ENCODE measurements at places on chromosomes 12 and 14.

DNA sequence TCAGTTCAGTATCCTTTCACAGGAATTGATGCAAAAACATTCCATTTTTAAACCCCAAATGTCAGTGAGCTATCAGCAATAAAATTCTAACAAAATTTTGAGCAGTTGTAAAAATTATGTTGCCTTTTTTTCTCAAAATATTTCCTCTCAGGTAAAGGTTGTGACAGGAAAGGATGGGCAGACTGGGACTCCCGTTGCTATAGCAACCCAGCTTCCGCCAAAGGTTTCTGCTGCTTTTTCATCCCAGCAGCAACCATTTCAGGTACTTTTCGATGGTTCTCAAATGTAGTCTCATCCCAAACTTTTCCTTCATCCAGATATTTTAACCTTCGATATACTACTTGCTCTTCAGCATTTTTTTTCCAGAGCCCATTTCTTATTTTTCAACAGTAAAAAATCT lies 13.6 kb downstream of the EP400 start:
- DNase-seq = no peak

GRCh38 chr12:113322343-113322742 lies 12.6 kb downstream of the SLC8B1 start:
- DNase-seq = no peak

DNA sequence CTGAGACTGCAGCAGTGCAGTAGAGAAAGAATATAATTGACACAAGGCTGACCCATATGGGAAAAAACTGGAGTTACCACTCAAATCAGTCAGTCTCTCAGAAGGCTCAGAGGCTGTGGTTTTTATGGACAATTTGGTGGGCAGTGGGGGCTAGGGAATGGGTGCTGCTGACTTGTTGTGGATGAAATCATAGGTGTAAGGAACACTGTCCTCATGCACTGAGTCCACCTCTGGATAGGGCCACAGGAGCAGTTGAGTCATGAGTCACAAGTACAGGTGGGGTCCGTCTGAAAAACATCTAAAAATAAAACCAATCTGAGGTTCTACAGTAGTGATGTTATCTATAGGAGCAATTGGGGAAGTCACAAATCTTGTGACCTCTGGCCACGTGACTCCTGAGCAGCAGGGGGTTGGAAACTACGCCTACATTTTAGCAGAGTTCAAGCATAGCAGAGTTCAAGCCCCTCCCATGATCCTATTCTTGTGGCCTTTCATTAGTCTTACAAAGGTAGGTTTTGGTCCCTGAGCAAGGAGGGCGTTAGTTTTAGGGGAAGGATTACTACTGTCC lies 18.1 kb upstream of the SGPP1 start:
- DNase-seq = no peak

DNA sequence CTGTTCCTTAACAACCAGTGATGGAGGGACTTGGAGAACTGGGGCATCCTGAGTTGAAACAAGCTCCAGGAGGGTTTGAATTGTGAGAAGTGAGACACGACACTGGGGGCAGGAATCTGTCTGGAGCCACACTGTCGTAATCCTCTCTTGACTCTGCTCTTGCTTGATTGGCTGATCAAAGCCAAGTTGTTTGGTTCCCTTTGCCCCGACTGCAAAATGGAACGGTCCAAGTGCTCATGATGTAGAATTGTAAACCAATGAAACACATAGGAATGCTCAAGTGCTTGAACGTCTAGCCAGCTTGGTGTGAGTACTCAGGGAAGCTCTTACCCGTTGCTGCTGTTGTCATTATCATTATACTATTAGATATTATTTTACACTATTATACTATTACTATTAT lies 98.1 kb downstream of the TMEM132C start:
- no peak for DNase-seq

GRCh38 chr14:95834496-95834895 lies 42.1 kb upstream of the TUNAR start:
- DNase-seq = no peak

GRCh38 chr12:49126852-49127763 lies 4.1 kb downstream of the TUBA1B start:
- DNase-seq = no peak

- no peak for DNase-seq
Observed at GRCh38 chr12:76311796-76312195, 36.4 kb downstream of the BBS10 start.

GRCh38 chr12:94550964-94551363 lies 91.3 kb upstream of the CEP83 start:
- no peak for DNase-seq

GRCh38 chr12:116628989-116629388 lies 69.8 kb downstream of the MAP1LC3B2 start:
- no peak for DNase-seq

DNA sequence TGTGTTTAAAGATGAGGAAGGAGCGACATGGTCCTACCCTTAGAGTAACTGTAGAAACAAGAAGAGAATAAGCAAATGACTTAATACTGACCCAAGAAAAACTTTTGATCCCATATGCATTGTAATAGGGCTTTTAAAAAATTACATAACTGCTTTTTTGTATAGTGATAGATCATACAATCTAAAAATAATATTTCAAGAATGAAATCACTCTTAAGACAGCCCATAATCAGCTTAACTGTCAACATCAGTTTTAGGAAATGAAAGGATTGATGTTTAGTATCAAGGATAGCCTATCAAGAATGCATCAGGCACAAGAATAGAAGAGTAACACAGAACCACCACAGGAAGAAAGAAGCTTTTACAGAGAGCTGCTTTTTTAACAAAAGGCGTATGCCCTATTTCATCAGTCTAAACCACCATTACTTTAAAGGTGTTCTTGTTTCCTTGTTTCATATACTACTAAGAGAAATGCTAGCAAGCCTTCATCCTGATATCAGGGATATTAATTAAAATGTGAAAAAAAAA lies 64.5 kb downstream of the MARK3 start:
- no peak for DNase-seq

DNA sequence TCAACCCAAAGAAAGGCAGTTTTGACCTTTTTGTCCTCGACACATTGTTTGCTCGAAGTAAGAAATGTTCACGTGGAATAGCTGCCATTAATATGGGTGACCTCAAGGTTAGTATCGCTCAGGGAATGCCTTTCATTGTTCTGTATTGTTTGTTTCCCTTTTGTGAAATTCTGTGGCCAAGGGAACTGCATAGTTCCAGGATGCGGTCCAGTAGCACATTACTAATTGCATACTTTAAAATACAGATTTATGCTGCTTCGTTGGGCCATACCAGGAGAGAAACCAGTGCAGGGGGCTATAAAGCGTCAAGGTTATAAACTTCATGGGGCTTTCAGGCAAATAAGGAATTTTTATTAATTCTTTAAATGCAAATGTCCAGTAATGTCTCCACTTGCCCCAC lies 73.3 kb upstream of the USP44 start:
- no peak for DNase-seq

- no peak for DNase-seq
Observed at GRCh38 chr12:61422786-61423185, 837.4 kb upstream of the USP15 start.

- DNase-seq = no peak
Observed at GRCh38 chr12:129534966-129535750, 368.7 kb downstream of the TMEM132D start.

DNA sequence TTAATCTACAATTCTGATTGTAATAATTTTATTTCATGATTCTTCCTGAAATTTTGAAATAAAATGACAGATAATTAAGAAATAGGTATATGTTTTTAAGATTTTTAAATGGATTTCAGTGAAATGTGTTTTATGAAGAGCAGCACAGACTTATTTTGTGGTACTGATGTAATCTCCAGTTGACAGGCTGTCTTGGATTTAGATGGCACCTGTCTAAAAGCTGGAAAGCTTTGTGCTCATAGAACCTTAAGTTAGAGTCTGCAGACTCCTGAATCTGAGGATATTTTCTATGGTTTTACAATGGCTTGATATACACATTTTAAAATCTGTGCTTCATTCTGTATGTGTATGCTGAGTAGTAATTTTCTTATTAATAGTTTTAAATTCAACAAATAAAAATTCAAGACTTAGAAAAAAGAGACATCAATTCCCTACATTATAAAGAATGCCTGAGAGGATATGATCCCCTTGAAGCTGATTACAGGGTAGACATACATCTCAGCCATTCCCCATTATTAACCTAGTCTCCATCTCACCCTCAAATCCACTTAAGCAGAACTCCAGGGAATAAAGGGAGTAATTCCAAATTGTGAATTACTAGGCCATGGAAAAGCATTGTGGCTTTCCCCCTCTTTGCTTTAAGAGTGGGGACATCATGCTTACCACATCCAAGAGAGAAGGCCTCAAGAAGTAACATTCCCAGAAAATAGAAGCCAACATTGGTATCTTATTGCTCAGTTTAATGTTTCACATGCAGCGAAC lies 33.7 kb upstream of the ACSS3 start:
- no peak for DNase-seq

DNA sequence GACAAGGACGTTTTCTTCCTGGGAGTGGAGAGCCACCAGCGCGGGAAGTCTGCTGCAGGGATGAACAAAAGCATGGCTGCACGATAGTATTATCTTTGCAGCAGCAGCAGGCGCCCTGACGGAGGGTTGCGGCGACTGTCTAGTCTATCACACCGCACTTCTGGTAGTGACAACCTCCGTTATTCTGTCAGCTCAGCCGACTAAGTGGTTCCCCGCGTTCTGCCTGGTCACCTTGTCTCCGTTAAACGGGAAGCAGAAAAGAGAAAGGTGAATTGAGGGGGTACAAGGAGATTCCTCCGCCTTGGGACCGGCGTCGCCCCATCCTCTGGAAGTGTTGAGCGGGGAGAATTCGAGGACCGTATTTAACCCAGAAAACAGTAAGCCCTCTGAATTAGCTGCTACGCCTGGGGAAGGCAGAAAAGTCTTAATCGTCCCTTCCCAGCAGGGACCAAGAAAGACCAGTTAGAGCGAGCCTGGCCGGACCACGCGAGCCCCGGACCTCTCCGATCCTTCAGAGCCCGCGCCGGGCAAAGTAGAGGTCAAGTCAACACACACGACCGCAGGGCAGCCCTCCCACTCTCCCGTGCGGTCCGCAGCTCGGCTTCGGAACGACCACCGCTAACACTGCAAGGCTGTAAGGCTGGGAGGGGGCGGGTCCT lies 536 bp upstream of the DAAM1 start:
- no peak for DNase-seq

GRCh38 chr14:68814539-68815297 lies 21.9 kb upstream of the ZFP36L1 start:
- no peak for DNase-seq
